ENCODE measurements at places on chromosomes 7 and 10.

DNA sequence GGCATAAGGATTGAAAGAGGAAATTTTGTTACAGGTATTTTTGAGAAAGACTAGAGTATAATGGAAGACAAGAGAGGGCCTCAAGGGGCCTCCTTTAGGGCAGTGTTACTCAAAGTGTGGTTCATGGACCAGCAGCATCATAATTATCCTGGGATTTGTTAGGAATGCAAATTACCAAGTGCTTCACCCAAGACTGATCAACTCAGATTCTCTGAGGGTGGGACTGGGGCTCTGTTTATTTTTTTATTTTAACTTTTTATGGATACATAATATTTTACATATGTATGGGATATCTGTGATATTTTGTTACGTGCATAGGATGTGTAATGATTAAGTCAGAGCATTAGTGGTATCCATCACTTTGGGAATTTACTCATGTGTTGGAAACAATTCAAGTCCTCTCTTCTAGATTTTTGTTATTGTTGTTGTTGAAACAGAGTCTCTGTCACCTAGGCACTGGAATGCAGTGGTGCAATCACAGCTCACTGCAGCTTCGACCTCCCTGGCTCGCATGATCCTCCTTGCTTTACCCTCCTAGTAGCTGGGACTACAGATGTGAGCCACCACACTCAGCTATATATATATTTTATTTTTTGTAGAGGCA, 2.2 kb upstream of the KCTD7 start:
- no peak for DNase-seq

GRCh38 chr7:128318691-128319090, 25.0 kb downstream of the RBM28 start:
- no peak for DNase-seq

DNA sequence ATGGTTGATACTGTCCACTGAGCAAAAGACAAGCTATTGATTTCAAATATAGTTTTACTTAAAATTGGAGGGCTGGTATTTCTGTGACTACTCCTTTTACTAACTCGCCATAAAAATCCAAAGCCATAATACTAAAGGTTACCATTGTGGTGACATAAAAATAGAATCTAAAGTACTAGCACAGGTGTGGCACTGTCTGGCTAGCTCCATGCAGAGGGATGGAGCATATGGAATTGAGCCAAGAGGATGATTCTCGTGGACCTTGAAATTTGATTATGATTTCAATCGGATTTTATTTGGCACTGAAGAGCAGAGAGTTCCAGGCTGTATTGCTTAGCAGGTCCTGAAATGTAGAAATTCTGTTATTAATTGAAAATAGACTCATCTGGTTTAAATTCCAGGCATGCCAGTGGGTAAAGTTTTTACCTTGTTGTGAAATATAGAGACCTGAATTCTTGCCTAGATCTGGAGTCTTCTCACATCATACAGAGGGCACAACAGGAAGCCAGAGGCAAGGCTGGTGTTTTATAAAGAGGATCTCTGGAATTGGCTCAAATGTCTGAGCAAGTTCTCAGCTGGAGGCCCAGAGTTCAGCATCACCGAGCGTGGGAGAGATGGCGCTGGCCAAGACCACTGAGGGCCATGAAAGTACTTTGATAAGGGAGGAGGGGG, 29.9 kb upstream of the DLD start:
- DNase-seq = no peak

DNA sequence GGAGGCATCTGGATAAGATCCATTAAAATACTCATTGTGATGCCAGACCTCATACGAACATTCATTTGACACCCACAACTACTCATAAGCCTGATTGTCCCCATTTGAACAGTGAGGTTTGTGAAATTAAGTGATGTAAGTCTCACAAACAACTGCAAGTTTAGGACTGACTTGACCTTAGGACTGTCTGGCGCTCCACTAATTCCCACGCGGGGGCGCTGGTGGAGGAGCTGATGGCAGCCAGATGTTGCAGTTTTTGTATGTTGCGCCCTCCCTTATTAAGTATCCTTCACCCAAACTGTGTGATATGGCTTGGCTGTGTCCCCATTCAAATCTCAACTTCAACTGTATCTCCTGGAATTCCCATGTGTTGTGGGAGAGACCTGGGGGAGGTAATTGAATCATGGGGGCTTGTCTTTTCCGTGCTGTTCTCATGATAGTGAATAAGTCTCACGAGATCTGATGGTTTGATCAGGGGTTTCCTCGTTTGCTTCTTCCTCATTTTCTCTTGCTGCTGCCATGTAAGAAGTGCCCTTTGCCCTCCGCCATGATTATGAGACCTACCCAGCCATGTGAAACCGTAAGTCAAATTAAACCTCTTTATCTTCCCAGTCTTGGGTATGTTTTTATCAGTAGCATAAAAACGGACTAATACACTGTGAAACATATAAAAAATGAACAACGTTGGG, 20.3 kb upstream of the TIAL1 start:
- no peak for DNase-seq

DNA sequence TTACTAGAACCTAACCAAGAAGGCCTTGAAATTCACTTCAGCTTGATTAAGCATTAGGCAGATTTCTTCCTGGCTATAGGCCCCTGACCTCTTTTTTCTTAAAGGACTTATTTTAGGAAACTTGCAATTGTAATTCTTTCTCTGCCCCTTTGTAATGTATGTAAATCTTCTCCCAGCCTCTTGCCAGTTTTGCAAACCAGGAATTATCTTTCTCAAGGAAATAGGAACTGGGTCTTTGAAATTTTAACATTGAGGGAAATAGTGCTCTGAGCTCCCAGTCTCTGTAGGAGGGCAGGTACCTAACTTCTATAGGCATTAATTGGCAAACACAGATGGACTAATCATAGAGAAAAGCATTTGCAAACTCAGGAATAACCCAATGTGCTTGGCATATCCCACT, 342.7 kb downstream of the THSD7A start:
- DNase-seq = no peak

- DNase-seq = no peak
Measured at GRCh38 chr10:86878983-86879713, 78.3 kb downstream of the MMRN2 start.

GRCh38 chr10:17756557-17757217, 4.7 kb downstream of the TMEM236 start:
- DNase-seq = no peak

DNA sequence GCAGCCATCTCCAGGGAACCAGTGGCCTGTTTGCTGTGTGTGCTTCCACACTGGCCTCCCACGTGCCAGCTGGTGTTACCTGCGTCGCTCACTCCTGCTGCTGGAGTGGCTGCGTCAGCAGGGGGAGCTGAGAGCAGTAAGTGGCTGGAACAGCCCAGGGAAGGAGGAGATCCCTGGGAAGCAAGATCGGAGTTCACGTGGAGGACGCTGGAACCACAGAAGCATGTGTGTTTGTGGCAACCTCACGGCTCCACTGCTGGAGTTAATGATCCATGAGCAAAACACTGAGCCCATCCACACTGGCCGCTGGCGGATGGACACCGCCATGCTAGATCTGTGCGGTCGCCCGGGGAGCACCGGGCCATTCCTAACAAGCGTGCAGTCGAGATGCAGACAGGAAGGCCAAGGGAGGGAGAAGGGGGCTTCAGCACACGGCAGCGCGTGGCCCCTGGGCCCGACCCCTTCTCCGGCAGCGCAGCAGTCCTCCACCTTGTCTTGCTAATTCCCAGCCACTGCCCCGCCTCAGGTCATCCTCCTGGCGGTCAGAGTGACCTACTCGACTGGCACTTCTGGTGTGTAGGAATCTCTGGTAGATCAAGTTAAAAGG, 68.5 kb upstream of the EEPD1 start:
- DNase-seq = no peak

- DNase-seq = no peak
Measured at GRCh38 chr10:8044908-8045725, 9.4 kb upstream of the GATA3 start.

All from stimulated activated CD4-positive, alpha-beta T cell treated with anti-CD3 and anti-CD28 coated beads, Interleukin-4, amount 100 ng/mL, for 48 hours (primary cell).